ENCODE measurements at places on chromosomes 4 and X. TPM values are rescaled to one million over a fixed set of nuclear protein-coding genes. Genes with fewer than 3 reads are reported as not detected.
A peak's percentile ranks its signal among the peaks of the same experiment; 100 is the strongest.

CLDN34 gene
- total RNA-seq: 0.42 TPM

FGG gene
- total RNA-seq: 14.0 TPM

CLDN2 gene
- total RNA-seq: 1.2 TPM

NXF2B gene
- 0.74 TPM for total RNA-seq

SSX1 gene
- not detected for total RNA-seq

UGT2B11 gene
- total RNA-seq: 0.93 TPM

MAGEB17 gene
- 0.19 TPM for total RNA-seq

VEGFC gene
- 0.67 TPM for total RNA-seq

ITGB1BP2 gene
- total RNA-seq: 5.8 TPM

TTC29 gene
- 3.1 TPM for total RNA-seq

- no peak for DNase-seq
These were observed 36.0 kb upstream of the NSUN7 start for GRCh38 chr4:40713798-40714197.

GRCh38 chr4:16009153-16009552 is 46.2 kb upstream of the FGFBP2 start:
- DNase-seq: no peak

DNA sequence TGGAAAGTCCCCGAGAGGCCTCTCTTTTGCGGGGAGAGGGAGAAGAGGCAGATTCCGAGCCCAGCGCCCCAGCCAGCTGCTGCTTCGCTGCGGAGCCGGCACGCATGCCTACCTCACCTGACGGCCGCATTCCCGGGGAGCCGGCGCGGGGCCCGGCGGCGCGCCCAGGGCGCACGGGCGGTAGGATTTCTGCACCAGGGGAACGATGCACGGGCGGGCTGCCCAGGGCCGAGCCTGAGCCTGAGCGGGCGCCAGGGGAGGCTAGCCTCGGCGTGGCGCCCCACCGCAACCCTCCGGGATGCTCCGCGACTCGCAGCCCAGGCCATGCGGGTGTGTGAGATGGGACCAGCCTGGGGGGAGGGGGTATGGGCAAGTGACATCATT is 81.3 kb upstream of the SCML1 start:
- no peak for DNase-seq

- no peak for DNase-seq
These were observed 107.9 kb downstream of the ABLIM2 start for GRCh38 chr4:8050555-8051206.

GRCh38 chr4:147571036-147571770 is 46.0 kb upstream of the TMEM184C start:
- DNase-seq: no peak

GRCh38 chr4:168740691-168741090 is 243.8 kb downstream of the PALLD start:
- DNase-seq: no peak

DNA sequence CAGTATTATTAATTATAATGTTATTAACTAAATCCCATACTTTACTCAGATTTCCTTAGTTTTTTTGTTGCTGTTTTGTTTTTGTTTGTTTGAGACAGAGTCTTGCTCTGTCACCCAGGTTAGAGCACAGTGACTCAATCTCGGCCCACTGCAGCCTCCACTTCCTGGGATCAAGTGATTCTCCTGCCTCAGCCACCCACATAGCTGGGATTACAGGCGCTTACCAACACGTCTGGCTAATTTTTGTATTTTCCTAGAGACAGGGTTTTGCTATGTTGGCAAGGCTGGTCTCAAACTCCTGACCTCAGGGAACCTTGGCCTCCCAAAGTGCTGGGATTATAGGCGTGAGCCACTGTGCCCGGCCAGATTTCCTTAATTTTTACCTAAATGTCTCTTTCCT is 72.2 kb downstream of the ANAPC4 start:
- no peak for DNase-seq

DNA sequence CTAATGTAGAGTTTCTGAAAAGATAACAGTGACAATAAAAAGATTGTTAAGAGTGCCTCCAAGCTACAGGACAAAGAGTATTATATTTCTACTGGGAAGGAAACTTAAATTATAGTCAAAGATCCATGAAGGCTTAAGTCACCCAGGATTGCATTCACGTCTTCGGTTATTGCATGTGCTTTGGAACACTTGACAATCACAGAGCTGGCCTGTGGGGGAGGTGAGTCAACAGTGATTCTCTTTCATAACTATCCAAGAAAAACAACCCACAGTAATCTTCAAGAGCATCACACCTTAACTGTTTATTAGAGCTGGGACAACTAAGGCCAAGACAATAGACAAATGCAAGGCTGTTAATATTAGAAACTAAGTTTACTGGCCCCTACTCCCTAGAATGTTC is 40.3 kb downstream of the PDGFC start:
- no peak for DNase-seq

GRCh38 chrX:50594788-50595187 is 124.2 kb upstream of the DGKK start:
- no peak for DNase-seq

DNA sequence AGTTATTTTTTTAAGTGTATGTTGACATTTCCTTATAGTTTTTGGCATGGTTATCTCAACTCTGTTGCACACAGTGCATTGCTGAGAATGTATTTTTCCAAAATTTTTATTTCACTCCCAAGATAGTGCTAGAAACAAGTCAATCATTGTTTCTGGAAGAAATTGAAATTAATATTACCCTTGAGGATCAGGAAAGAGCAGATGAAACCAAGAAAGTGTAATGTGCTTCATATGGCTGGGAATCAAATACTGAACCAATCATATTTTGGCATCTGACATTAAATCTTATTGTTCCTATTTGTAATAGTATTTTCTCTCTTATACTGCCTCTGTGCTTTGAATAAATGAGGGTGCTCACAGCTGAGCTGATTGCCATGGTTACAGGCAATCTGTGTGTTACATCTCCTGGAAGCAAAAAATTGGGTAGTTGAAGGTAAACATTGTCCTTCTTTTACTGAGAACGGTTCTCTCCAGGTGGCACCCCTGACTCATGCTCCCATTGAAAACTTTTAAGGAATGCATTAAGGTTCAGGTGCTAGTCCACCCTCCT is 358.2 kb upstream of the NR3C2 start:
- no peak for DNase-seq

GRCh38 chr4:1464581-1465171 is 58.4 kb upstream of the NKX1-1 start:
- no peak for DNase-seq

DNA sequence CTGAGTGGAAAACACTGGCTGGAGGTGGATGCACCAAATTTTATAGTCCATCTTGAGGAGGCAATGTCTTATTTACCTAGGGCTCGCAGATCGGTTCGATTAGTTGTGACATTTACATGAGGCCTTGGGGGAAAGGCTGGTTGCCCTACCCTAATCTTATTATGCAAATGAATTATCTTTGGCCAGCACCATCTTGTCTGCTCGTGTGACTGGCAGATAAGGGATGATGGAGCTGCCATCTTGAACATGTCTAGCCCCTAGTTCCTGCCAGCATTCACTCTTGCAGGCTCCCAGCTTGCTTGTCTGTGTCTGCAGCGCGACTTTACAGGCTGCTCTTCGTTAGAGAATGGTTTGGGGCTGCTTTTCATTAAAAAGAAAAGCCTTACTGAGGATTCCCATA is 61.9 kb downstream of the SEC24B start:
- DNase-seq: no peak

- no peak for DNase-seq
These were observed 94.0 kb downstream of the AFAP1 start for GRCh38 chr4:7845493-7846128.

- DNase-seq: no peak
These were observed 16.9 kb downstream of the PLP1 start for GRCh38 chrX:103793545-103793940.

DNA sequence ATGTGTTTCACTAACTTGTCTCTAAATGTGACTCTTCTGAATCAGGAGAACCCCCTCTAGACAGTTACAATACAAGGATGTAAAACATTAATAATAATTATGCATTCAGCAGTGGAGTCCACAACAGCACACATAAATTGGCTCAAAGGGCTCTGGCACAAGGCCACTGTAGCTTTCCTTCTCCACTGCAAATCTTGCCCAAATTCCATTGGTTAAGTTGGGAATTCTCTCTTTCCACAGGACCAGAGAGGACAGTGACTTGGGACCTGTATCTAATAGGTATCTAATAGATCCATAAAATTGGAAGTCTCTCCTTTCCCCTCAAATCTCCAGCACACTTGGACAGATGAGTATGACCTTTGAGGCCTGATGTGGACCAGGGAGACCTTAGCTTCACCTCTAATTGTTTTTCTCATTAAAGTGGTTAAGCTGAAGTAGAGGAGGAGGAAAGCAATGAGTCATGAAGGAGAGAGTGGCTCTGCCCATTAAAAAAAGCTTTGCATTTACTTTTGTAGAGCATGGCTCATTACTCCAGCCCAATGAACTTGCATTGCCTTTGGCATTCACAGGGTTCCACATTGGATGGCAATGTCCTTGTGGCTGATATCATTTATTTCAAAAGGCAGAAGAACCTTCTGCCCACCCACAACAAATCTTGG is 72.3 kb upstream of the SH3RF1 start:
- no peak for DNase-seq

DNA sequence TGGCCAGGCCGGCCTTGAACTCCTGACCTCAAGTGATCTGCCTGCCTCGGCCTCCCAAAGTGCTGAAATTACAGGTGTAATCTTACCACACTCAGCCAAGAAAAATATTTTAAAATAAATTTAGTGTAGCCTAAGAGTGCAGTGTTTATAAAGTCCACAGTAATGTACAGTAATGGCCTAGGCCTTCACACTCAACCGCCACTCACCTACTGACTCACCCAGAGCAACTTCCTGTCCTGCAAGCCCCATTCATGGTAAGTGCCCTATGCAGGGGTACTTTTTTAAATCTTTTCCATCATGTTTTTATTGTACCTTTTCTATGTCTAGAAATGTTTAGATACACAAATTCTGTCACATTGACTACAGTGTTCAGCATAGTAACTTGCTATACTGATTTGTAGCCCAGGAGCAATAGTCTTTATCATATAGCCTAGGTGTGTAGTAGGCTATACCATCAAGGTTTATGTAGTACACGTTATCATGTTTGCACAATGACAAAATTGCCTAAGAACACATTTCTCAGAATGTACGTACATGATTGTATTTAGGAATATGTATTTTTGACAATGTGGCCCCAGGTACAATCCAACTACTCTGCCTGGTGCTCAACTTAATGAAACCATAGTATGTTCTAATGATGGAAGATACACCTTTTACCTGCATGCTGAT is 455.2 kb downstream of the PCDH7 start:
- DNase-seq: no peak

DNA sequence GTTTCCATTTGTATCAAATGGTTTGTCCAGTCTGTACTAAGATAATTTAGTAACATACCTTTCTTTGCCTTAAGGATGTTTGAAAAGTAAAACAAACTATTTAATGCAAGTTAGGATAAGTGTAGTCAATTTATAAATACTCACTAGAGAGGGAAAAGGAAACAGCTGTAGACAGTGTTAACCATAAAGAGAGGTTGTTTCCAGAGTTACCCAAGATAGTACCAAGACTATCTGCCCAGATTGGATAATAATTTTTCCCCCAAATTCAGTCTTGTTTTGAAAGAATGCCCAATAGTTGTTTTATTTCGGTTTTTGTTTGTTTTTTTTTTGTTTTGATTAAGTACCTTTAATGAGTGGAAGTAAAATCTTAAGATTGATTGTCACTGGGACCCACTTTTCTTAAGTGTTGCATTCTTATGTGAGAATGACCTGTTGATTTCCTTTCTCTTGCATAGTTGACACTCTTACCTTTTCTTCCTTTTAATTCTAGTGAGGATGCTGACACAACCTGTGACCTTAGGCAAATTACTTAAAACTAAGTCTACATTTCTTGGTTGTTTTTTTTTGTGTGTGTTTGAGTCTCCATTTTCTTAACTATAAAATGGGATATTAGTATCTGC is 12.8 kb downstream of the AFF1 start:
- no peak for DNase-seq

DNA sequence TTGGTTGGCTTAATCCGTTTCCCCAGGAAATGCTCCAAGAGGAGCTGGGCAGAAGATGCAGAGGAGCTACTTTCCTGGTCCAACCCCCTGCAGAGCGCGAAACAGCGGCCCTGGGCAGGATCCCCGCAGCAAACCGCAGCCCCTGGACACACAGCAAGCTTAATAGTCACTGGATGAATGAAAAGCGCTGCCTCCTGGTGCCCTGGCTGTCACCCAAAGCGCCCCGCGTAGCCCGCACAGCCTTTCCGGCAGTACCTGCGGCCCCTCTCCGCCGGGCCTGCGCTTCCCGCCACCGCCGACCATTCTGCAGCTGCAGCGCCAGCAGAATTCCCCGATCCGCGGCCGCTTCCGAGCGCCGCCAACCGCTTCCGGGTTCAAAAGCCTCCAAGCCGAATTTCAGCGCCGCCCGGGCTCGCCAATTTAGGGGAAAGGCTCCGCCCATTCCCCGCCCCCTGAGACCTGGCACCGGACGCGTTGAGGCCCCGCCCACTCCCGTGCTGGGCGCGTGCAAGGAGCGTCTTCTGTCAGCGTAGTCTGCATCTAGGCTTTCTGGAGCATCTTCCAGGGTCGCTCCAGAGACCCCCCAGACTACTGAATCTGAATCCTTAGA is at the start of gene HPF1:
Gene HPF1 (minus strand): TSS at position 370 of the 610 bp plus-strand sequence. CDS start 67 bp downstream, at position 303.
- DNase-seq: peak; percentile 81

- no peak for DNase-seq
These were observed 307.4 kb upstream of the SMIM31 start for GRCh38 chr4:164446516-164446915.

DNA sequence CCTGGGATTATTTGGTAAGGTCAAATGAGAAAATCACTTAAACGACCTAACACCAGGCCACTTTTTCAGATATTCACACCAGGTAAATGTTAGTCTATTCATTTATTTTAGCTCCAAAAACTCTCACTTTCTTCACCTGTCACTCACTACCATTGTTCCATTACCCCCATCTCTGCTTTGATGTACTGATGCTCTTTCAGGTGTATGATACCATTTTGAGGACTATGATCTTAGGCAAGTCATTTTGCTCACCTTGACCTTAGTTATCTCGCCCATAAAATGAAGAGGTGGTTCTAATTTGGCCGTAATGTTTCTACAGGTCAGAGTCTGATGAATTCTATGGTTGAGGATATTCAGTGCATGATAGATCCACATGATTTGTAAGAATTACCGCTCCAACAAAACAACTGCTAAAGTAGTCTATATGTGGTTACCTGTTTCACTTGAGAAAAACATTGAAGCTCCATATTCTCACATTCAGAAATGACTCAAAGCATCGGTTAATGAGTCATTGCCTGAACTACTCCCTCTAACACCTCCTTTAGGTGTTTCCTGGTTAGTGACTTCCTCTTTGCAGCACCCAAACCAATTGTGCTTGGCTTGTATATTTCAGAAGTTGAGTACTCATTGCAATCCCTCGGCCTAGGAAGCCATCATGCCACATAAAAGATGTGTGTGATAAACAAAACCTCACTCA is 4.5 kb downstream of the DTHD1 start:
- DNase-seq: no peak

DNA sequence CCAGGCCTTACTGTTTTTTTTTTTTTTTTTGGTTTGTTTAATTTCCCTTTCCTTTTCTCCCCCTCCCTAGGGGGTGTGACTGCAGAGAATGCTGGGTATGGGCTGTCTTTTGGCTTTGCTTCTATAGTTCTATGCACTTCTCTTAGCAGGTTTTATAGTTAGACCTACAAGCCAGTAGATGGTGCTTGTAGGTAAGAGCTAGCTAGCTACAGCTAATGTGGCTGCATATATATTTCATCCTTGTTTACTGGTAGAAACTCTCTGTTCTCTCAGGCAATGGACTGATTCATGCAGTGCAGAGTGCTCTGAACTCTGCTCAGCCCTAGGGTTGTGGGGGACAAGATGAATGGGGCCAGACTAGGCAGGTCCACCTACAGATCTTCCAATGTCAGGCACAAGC is 246.4 kb downstream of the SH2D1A start:
- no peak for DNase-seq

GRCh38 chr4:77305766-77306165 is 148.8 kb downstream of the CCNG2 start:
- DNase-seq: no peak

- no peak for DNase-seq
These were observed 6.6 kb upstream of the FGFRL1 start for GRCh38 chr4:1004557-1005485.

All from progenitor cell of endocrine pancreas (in vitro differentiated cells).